ENCODE measurements at places on chromosomes 4 and X. TPM values are rescaled to one million over a fixed set of nuclear protein-coding genes. Genes with fewer than 3 reads are reported as not detected.

The FOXR2 gene
- not detected for total RNA-seq

The KCNIP4 gene
- total RNA-seq = not detected

The NLGN4X gene
- total RNA-seq = 0.09 TPM

The PITX2 gene
- not detected for total RNA-seq
